GM23338 (cell line): ENCODE measurements at places on chromosomes 7 and 10. TPM values are rescaled to one million over a fixed set of nuclear protein-coding genes. Genes with fewer than 3 reads are reported as not detected.

DNA sequence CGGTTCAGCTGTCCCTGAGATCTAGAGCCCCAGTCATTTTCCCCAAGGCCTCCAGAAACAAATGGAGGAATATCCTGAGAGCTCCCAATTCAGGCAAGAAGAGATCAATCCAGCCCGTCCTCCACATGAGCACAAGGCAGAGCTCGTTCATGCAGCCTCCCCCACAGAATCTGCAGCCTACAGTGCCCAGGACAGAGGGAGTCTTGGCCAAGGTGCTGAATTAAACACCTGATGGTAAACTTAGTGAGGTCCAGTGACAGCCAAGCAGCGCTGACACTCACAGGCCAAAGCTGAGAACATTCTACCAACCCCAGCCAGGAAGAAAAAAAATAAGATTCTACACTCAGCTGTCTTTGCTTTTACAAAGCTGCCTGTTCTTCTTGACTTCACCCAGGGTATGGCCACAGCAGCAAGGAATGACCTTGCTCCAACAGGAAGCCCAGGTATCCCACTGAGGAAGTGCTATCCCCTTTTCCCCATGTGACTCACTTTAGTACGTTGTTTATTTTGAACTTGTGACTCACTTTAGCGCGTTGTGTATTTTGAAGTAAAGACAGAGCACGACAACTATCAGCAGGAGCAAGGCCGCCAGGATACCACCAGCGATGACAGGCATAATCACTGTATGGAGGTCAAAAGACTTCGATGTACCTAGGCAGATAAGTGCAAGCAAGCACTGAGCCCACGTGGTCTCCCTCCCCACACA is 4.4 kb upstream of the CUZD1 start:
- no peak for DNase-seq

The DNAJC9 gene
- 27.8 and 33.2 TPM in 2 replicates for total RNA-seq

GRCh38 chr7:139543801-139544603 is 20.5 kb downstream of the CLEC2L start:
- DNase-seq: peak; percentile 59

The IFIT1 gene
- total RNA-seq: 3.1 and 3.9 TPM in 2 replicates

DNA sequence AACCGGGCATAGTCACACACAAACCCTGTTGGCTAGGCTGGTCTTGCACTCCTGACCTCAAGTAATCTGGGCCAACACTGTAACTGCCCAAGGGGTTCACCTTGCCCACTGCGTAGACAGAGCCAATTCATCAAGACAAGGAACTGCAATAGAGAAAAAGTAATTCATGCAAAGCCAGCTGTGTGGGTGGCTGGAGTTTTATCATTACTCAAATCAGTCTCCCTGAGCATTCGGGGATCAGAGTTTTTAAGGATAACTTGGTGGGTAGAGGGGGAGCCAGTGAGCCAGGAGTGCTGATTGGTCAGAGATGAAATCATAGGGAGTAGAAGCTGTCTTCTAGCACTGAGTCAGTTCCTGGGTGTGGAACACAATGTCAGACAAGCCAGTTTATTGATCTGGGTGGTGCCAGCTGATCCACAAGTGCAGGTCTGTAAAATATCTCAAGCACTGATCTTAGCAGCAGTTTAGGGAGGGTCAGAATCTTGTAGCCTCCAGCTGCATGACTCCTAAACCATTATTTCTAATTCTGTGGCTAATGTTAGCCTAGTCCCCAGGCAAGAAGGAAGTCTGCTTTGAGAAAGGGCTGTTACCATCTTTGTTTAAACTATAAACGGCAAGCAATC is 15.6 kb upstream of the FXYD4 start:
- DNase-seq: no peak
